NCI-H187 treated with DMSO at 0.1 percent for 48 hours (cell line): ENCODE measurements at places on chromosomes 11 and 22.

DNA sequence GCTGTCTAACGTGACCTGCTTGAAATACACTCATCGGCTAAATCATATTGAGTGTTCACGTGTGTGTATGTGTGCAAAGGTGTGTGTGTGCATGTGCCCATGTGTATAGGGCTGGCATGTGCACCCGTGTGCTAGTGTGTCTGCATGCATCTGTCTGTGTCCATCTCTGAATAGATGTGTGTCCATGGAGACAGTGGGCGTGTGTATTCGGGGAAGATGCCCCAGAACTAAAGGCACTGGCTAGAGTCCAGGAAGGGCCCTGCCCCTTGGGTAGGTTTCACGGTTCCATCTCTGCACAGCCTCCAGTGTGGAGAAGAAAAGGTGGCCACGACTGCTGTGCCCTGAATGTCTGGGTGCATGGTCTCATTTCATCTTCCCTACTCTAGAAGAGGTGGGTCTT lies 220.3 kb downstream of the MN1 start:
- no peak for DNase-seq

- DNase-seq, result peak; percentile 25
These were observed 14.6 kb downstream of the CCDC34 start for GRCh38 chr11:27348340-27348873.

DNA sequence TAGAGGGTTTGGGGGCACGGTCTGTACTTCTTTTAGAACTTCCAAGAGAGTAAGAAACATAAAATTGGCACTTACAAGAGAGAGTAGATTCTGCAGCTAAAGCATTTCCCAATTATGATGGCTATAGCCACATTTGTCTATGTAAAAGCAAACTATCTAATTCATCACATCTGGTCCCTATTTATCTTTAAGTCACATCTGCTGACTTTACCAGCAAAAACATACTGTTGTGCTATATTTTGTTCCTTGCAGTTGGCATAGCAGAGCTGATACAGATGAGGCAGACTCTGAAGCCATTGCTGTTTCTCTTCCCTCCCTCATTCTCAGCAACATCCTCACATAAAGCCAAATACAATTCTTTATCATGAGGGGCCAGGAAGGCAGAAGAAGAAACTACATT lies 1533.5 kb upstream of the RAG2 start:
- no peak for DNase-seq

DNA sequence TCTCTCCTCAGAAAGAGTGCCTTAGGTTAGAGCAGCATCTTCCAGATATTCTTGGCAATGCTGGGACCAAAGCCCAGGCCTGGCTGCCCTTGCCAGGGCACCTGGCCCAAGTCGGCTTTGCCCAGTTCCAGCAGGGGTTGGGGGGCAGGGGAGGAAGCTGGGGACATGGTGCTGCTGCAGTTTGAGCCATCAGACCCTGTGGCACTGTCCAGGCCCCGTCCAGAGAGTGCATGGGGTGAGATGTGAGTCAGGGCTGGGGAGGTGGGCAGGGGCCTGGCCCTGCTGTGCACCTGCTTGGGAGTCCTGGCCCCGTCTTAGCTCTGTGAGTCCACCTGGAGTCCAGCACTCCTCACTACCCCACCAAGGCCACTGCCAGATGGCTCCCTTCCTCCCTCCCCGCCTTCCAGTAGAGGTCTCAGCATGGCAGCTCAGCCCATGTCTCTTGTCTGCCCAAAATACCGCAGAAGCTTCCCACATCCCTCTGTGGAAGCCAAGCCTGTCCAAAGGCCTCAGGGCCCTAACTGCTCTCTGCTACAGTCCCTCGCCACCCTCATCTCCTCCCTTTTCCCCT lies 16.6 kb downstream of the DERL3 start:
- DNase-seq, result no peak

- DNase-seq, result peak; percentile 85
These were observed 29.1 kb downstream of the SVIP start for GRCh38 chr11:22800482-22800881.

DNA sequence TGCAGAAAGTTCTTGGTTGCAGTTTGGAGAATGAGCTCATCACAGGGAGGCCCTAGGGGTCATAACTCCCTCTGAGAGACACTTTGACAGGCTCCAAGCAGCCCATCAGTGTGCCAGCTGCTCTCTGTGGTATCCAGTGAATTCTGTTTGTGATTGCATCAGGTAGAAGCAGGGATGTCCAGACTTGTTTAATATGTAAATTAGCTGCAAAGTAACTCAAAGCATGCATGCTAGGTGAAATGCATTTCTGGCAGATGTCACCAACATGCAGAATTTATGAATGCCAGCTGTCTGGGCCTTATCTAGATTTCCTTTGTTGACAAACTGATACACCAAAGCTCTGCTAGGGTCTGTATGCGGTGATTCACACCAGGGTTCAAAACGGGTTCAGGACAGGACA lies 123.6 kb upstream of the MTNR1B start:
- DNase-seq, result peak; percentile 35

DNA sequence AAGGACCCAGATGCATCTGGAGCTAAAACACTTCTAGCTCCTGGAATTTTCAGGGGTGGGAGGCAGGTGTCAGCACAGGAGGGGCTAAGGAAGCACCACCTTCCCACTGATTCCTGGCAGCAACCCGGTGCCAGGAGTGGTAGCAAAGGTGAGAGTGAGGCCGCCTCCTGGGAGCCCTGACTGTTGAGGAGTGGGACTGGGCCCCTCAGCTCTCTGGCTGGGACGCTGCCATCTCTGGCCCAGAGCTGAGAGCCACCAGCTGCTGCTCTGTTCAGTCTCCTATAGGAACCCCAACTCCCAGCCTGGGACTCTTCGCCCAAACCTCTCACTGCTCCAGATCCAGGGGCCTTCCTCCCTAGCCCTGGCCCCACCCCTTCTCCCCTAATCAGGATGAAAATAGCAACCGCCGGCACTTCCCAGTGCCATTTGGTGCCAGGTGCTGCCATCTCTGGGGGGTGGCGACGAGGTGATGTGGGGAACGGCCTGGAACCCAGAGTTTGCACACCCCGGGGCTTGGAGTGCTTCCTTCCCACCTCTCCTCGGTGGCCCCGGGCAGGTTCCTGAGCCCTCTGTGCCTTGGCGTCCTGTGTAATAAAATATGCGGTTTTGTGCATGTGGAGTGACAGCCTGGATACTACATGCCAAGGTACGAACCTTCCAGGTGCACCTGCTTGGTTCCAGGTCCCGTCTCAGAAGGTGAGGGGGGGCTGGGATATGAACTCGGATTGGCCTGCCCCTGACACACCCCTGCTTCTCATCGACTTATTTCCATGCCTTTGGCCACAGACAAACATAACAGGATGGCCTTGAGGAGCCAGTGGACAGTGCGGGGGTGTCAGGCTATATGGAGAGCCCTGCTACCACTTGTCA lies 35.7 kb upstream of the CELSR1 start:
- DNase-seq, result no peak

- DNase-seq, result no peak
These were observed 21.6 kb downstream of the TMPRSS5 start for GRCh38 chr11:113684496-113684895.

DNA sequence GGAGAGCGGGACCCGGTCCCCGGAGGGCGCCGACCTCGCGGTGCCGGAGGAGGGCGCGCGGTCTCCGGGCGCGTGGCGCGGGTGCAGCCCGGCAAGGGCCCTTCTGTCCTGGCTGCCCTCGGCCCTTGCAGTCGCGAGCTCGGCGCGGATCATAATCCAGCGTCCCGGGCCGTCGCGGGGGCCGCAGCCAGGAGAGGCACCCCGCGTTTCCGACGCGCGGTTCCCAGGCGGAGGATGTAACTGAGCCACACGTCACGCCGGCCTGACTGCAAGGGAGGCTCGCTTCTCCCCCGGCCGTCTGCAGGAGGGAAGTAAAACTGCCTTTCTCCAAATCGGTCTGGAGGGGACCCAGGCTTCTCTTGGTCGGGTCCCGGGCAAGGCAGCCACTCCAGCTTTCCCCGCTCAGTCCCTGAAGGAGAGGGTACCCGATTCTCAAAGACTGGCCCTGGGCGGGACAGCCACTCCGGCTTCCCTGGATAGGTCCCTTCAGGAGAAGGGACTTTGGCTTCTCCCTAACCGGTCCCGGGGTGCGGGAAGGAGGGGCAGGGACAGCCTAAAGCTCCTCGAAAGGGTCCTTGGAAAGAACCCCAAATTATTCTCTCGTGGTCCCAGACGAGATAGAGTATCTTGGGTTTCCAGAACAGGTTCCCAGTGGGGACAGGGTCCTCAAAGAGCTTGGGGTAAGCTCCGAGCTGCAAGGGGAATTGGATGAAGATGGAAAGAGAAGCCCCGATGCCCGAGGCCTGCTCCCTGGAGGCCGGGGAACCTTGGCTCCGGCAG lies 836 bp downstream of the SPON1 start:
- no peak for DNase-seq

DNA sequence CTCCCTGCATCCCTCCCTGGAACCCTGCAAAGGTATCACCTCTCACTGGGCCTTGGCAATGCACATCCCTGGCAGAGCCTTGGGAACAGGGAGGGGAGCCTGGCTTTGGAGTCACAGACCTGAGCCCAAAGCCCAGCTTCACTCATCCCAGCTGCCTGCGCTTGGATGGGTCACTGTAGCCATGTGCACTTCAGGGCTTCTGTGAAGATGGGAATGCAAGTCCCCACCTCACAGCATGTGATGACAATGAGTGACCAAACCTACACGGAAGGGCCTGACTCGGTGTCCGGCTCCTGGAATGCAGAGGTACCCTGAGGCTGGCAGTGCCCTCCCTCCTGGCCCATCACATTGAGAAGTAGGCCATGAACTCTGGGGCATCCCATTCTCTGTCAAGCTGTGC lies 22.8 kb upstream of the BAIAP2L2 start:
- no peak for DNase-seq

GRCh38 chr11:85137597-85137996 lies 489.5 kb downstream of the DLG2 start:
- no peak for DNase-seq

DNA sequence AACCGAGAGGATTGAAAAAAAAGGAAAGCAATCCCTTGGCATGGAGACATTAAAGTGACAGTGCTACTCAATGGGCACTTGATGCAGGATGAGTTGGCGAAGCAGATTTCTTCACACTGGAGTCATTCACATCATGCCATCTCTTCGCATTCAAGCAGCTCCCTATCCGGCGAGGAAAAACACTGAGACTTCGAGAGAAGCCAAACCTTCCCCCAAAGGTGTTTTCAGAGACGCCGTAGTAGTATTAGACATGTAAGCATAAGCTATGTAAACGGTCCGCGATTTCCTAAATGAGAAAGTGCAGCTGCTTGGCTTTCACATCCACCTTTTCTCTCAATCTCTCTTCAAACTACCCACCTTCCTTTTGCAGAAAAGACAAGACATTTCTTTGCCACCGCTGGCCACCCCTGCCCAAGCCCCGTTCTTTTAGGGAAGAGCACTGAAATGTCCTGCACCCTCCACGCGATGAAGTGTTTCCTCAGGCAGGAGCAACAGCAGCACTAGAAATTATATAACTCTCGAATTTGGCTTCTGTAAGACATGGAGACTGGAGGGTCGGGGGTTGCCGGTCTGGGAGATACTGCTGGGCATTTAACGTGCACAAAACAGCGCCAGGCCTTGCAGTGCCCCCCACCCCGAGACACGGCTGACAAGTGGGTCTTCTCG lies at the start of gene DLG2:
TSS of gene DLG2 (minus strand) at position 13 of the 666 bp plus-strand sequence.
- no peak for DNase-seq

DNA sequence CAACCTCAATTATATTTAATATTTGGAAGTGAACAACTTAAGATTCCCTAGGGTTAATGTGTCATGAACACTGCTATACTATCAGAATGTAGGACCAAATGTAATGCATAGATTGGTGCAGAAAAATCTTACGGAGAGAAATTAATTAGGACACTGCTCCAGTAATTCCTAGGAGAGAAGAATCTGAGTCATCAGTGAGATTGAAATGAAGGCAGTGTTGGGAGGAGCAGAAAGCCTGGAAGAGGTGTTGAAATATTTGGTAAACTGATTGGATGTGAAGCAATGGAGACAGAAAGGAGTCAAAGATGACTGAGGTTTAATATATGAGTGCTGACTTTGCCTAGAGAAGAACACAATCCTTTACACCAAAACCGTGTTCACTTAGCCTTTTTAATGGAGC lies 836.0 kb downstream of the FAM181B start:
- DNase-seq, result no peak

- no peak for DNase-seq
These were observed 811 bp downstream of the LRRC4C start for GRCh38 chr11:41458641-41459040.

DNA sequence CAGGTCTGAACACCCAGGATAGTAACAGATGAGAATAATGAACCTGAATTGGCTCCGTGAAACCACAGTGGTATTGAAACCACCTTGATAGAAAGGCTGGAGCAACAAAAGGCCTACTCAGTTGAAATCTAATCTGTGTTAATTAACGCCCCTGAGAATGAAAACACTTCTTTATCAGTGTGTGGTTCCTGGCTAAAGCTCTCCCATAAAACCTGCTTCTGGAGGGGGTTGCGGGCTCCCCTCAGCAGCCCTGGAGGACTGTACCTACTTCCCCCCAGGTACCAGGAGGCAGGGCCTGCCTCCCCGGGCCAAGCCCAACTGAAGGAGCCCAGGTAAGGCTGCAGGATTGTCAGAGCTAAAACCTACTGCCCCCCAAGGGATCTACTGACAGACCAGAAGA lies 54.6 kb downstream of the PLEKHA7 start:
- DNase-seq, result no peak

- DNase-seq, result no peak
These were observed 55.0 kb downstream of the RTL6 start for GRCh38 chr22:44442851-44443595.

DNA sequence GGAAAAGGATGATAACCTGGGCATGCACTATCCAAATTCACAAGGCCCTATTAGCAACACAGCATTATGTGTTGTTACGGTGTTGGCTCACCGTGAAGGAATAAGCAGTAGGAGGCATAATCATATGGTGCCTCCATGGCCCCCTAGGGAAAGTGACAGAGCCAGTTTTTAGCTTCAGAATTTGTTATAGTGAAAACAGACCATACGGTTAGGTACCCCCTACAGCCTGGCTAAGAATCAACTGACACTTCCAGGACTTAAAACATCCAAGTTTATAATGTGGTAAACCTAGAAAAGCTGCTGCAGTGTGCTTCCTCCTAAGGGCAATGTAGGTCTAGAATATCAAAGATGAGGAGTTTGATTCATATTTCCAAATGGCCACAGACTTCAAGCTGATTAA lies 30.4 kb downstream of the KIF18A start:
- no peak for DNase-seq

DNA sequence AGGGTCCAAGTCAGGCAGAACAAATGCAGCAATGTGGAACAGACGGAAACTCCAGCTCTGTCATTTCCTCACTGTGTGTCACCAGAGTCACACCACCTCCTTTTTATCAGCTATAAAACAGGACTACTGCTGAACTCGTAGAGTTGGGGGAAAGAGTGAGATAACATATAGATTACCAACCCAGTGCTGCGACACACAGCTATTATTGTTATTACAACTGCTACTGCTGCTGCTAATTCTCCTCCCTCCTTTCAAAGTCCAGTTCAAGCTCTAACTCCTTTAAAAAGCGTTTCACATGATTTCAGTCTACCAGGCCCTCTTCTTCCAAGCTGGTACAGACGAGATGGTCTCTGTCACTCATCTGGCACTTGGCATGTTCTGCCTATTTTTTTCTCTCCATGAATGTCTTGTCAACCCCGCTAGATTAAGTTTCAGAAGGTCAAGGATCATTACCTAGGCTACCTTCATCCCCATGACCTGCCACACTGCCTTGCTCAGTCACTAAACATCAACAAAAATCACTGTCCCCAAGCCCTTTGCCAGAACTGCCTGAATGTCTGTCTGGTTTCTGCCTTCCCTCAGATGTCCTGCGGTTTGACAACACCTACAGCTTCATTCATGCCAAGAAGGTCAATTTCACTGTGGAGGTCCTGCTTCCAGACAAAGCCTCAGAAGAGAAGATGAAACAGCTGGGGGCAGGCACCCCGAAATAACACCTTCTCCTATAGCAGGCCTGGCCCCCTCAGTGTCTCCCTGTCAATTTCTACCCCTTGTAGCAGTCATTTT lies 3.7 kb upstream of the MTFP1 start:
- DNase-seq, result no peak
